ENCODE measurements at places on chromosomes 1 and 21.
A peak's percentile ranks its signal among the peaks of the same experiment; 100 is the strongest.

GRCh38 chr1:98700228-98700627, 38.7 kb downstream of the SNX7 start:
- no peak for DNase-seq

DNA sequence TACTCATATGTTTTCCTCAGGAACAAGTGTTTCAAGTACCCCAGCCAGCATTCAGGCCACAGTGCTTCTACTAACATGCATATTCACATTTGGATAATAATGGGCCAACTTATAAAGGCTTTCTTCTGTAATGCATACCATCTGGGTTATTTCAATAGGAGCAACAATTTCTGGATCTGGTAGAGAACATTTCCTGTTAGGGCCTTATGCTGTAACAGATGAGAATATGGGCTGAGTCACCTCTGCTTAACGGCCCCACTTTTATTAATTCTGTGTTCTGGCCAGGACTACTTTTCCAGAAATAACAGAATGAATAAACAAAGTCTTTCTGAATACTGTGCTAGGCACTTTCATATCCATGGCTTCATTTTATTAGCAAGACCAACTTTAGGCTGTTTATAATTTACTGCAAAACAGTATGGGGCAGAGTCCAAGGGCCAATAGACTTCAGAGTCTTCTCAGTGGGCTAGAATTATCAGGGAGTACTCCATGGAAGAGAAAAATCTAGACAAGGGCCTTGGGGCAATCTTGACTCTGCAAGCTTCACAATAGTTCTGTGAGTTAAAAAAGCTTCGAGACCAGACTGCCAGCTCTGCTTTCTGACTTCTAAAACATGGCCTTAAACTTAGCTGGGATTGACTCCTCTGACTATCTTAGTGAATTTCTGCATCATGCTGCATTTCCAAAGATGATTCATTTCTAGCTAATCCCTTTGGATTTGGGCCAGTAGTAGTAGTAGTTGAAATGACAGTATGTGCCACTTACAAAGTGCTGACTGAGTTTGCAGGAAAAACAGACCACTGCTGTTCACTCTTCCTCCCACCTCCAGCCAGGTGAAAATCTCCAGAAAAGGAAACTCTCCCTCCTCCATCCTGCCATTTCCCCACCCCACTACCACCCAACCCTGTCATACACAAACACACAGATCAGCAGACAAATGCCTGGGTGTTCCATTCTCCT, 8.2 kb upstream of the SSX2IP start:
- peak; percentile 7 for DNase-seq

DNA sequence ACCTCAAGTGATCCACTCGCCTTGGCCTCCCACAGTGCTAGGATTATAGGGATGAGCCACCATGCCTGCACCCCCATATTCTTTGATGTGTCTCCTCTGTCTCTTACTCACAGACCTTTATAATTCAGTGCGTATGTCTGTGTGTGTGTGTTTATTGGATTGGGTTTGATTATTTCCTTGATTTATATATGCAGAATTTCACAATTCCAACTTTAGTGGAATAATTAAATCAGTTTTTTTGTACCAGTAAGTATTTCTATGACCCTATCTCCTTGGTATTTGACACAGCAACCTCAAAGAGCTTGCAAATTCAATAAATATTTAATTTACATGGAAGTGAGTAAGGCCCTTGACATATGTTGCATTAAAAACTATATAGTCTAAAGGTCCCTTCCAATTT, 333.9 kb upstream of the ADAMTS5 start:
- no peak for DNase-seq

GRCh38 chr1:7261490-7261889, 476.2 kb downstream of the CAMTA1 start:
- DNase-seq = no peak

DNA sequence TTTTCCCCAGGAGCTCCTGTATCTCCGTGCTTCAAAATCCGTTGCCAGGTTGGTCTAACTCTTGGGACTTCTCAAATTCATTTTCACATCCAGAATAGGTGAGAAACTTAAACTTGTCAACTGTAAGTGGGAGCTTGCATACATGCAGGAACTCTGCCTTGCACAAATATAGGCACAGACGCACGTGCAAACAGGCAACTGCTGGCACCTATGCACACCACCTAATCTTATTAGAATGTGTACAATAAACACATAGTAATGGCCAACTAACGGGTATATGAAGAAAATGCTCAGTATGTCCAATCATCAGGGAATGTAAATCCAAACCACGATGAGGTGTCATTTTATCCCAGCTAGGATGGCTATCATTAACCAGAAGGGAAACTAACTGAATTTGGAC, 22.6 kb upstream of the FCGR2A start:
- DNase-seq = no peak

- no peak for DNase-seq
Observed at GRCh38 chr1:9281071-9281827, 11.4 kb upstream of the SPSB1 start.

GRCh38 chr21:42337830-42338728, 12.7 kb downstream of the TFF2 start:
- peak; percentile 96 for DNase-seq

- DNase-seq = no peak
Observed at GRCh38 chr1:85090225-85090624, 41.9 kb upstream of the MCOLN3 start.

GRCh38 chr21:36347962-36348328, 27.9 kb downstream of the MORC3 start:
- no peak for DNase-seq

DNA sequence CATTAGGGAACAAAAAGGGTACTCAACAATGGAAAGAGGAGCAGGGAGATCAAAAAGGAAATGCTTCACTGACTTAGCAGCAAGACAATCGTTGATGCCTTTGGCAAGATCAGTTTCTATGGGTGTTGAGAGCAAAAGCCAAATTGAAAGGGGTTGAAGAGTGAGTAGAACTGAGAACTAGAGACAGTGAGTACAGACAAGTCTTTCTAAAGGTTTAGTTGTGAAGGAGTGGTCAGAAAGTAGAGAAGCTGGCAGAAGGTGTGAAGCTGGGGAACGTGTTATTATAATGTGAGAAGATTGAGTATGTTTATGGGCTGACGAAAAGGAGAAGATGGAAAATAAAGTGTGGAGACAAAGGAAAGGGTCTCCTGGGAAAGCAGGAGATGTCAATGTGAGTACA, 221.2 kb upstream of the USP25 start:
- no peak for DNase-seq

- peak; percentile 6 for DNase-seq
Observed at GRCh38 chr1:15826810-15827507, 19.5 kb upstream of the UQCRHL start.

GRCh38 chr1:223264529-223264928, 99.4 kb downstream of the SUSD4 start:
- no peak for DNase-seq

GRCh38 chr1:229625071-229625914, 629 bp downstream of the TAF5L start:
- DNase-seq = peak; percentile 91

GRCh38 chr1:39109644-39110043, 83.5 kb downstream of the NDUFS5 start:
- DNase-seq = no peak

DNA sequence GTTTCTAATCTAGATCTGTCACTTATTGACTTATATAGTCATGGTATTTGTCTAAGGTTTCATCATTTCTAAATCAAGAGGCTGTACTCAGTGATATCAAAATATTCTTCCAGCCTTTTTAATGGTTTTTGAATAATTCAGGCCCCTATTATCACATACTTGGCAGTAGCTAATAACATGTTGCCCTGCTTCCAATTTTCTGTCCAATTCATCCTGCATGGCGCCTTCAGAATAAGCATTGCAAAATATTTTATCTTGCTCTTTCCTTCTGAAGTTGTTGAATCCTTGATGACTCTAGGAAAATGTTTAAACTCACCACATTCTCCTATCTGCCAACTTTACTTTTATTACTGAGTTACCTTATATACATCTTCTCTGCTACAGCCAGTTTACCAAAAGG, 517.2 kb upstream of the B3GALT2 start:
- DNase-seq = no peak

GRCh38 chr1:96747565-96747964, 26.0 kb downstream of the PTBP2 start:
- no peak for DNase-seq

GRCh38 chr1:30697571-30698376, 25.6 kb downstream of the MATN1 start:
- DNase-seq = peak; percentile 43

DNA sequence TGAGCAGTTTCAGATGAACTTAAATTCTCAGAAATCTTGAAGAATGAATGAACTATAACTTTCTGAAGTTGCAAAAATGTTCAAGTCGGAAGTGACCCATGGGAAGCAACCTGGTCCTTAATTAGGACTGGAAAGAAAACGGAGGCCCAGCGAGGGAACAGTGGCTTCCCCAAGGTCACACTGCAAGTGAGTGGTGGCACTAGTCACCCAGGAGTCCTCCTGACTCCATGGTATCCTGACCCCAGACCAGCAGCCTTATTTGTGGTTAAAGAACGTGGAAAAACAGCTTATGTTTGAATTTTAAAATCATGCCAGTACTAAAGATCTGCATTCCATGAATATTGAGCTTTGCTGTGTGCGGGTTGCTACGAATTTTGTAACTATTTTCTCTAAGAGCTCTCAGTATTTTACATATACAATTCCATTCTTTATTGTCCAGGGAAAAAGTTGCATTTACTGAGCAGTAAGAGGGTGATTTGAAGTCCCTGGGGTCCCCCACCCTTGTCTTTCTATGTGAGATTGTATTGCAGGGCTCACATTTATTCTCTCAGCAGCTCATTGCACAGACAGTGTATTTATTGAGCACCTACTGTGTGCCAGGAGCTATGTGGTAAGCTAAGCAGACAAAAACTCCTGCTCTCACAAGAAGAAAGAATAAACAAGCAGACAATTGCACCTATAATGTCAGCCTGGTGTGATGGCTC, 61.6 kb upstream of the ATP5PO start:
- DNase-seq = no peak

GRCh38 chr21:14376854-14377253, 6.1 kb downstream of the HSPA13 start:
- no peak for DNase-seq

DNA sequence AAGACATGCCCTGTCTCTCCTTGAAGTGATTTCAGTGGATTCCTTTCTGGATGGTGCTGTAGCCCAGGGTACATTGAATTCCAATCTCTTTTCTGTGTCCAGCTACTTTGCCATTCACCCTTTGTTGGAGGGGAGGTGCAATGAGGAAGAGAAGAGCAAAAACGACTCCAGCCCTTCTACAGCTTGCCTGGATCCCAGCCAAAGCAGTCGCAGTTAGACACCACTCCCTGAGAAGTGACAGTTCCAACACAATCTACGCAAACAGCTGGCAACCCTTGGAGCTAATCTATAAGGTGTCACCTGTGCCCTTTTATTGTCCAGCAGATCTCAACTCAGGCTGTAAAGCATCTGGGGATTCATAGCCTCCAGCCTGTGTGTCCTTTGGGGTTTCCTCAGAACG, 4.6 kb downstream of the CD244 start:
- DNase-seq = no peak

DNA sequence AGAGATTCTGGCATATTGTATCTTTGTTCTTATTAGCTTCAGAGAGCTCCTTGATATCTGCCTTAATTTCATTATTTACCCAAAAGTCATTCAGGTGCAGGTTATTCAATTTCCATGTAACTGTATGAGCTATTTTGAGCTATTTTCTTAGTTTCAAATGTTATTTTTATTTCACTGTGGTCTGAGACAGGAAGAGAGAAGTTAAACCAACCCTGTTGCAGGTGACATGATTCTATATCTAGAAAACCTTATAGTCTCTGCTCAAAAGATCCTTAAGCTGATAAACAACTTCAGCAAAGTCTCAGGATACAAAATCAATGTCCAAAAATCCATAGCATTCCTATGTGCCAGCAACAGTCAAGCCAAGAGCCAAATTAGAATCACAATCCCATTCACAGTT, 1644.0 kb upstream of the B3GALT2 start:
- DNase-seq = no peak

GRCh38 chr21:27734146-27734545, 767.3 kb upstream of the ADAMTS5 start:
- no peak for DNase-seq

GRCh38 chr1:206575894-206576737, 36.1 kb downstream of the EIF2D start:
- DNase-seq = peak; percentile 96

DNA sequence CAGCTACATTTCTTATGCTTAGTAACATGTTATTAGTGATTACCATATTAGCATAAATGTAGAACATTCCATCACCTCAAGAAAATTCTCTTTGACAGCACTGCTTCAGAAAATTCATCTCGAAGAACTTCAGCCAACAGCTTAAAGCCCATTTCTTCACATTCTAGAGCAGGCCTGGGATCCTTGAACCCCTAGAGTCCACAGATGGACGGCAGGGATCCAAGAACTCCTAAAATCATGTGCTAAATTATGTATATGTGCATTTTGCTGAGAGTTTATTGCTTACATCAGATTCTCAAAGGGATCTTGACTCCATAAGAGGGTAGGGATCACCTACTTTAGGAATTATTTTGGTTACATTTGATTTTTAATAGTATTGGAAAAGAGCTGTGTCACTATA, 76.2 kb upstream of the TEKT2 start:
- DNase-seq = no peak

DNA sequence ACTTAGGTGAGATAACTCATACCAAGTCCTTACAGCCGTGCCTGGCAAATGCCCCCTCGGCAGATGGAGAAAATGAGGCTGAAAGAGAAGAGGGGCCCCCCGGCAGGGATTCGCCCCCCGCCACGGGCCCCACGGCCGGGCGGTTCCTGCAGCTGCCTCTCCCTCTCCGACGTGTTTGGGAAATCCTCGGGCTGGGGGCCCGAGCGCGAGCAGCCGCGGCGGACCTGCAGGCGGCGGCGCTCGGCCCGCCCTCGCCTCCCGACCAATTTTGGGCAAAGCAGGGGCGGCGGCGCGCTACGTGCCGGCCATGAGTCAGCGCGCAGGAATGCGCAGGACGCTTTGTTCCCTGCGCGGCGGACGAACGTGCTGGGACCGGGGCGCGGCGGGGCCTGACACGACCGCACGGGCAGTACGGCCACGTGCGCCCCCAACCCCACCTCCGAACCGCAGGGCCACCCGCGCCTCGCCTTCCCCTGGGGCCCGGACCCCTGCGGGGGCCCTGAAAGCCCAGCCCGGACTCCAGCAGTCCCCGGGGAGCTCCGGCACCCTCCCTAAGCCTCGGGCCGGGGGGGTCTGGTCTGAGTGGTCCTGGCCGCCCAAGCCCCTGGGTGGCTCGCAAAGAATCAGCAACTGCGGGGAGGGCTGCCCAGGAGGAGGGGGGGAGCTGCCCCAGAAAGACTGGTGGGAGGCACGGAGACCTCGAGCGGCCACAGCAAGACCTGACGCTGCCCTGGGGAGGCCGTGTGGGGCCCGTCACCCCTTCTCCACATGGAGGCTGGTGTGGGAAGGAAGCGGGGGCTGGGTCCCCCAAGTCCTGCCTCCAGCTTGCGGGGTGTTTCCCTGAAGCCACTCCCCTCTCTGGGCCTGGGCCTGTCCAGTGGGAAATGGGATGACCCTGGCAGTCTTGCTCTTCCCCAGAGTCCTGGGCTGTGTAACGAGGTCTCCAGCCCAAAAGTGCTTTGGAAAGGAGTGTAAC, 11.9 kb upstream of the EDN2 start:
- peak; percentile 73 for DNase-seq

GRCh38 chr1:223837206-223837605, 8.5 kb downstream of the TP53BP2 start:
- peak; percentile 67 for DNase-seq

GRCh38 chr1:24841593-24841992, 88.5 kb downstream of the RUNX3 start:
- DNase-seq = no peak
